CD4-positive, alpha-beta T cell treated with Interleukin-2 at 100 ng/mL for 4 hours (primary cell): ENCODE measurements at places on chromosomes 1 and 21.

- no peak for DNase-seq
These were observed 55.6 kb downstream of the SSX2IP start for GRCh38 chr1:84634536-84635205.

DNA sequence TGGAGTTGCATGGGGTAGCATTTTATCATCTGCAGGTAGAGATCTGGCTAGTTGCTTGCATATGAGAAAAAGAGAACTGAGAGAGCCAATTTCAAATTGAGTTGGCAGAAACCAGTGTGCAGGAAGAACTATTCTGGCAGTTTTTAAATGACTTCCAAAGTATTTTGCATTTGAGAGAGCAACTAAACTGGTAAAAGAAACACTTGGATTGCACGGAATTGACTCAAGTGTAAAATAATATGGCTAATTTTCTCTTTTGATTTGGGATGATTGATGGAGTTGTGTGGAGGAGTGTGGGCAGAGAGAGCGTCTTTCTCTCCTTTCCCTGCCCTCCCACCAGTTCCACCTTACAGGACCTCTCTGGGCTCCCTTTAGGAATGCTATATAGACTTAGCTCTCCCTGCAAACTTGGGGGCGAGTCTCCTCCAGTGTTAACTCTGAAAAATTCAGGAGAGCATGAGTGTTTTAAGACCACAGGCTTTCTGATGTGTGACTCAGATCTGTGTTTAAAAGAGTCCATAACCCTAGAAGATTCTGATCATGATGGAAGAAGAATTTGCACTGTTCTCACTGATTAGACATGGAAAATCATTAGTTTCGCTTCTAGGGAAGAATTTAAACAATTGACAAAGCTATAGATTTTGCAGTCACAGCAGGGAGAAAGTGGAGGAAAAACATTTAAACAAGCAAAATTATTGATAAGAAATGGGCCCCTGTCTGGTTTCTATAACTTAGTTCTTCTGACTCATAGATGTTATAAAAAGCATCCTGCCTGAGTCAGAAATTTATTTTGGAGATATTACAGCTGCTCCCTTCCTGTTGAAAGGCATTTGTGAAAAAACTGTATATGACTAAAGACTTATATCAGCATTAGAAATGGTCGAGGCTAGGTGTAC lies 24.9 kb upstream of the CTBS start:
- DNase-seq = no peak

DNA sequence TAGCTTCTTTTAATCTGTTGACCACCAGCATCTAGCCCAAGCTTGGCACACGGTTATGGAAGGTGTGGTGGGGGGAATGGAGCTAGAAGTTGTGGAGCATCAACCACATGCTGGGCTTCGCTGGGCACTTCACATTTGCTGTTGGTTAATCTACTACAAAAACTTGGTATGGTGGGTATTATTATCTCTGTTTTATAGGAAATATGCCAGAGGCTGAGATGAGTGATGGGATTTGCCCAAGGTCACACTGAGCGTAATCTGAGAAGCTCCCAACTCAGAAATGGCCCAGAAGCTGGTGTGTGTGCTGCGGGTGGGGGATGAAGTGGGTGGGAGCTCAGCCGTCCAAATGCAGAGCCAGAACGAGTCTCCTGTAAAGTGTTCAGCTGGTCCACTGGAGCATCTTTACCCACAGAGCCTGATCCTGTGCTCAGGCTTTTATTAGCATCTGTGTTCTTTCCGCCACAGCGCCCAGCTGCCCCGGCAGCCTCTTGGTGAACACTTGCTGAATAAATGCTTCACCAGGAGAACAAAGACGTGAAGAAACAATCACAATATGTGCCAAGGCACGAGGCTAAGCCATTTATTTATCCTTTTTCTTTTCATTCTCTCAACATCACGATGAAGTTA lies 98.6 kb upstream of the JUN start:
- DNase-seq = no peak

DNA sequence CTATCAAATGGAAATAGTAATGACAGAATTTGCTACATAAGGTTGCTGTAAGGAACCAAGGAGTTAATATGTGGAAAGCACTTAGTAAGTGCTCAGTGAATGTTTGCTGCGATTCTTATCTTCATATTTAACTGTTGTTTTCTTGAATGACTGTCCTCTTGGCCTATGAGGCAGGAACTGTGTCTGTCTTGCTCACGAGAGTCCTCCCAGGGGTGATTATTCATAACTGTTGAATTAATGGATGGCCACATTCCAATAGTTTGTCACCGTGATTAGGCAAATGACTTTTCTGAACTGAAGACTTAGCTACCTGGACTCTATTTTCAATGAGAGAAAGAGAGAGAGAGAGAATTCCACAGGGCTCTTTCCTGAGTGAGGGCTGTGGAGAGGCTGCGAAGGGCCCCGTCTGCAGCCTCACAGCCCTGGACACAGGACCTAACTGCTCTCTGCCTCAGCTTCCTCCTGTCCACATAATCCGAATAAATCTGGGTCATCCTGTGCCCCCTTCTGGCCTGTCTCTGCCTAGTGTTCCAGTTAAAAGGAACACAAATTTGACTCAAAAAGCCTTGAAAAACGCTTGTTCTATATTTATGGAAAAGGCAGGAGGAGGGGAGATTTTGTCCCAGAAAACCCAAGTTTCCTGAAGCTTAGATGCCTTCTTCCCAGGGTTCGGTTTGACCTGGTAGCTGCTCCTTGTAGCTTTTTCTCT lies 8.5 kb downstream of the EDN2 start:
- no peak for DNase-seq

DNA sequence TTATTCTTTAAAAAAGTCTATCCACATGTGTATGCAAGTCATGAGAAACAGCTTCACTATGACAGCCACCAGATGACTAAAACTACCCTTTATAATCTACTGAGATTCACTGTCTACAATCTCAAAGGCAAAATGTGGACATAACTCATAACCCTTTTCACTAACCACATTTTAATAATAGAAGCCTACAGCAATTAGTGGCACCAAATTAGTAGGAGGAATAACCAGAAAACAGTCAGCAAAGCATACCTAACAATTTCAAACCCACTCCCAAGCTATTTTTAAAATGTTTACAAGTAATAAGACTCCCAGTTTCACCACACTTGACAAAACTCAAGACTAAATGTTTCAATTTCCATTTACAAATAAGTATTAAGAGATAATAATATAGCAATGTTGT lies 442.9 kb downstream of the PTPRC start:
- no peak for DNase-seq

DNA sequence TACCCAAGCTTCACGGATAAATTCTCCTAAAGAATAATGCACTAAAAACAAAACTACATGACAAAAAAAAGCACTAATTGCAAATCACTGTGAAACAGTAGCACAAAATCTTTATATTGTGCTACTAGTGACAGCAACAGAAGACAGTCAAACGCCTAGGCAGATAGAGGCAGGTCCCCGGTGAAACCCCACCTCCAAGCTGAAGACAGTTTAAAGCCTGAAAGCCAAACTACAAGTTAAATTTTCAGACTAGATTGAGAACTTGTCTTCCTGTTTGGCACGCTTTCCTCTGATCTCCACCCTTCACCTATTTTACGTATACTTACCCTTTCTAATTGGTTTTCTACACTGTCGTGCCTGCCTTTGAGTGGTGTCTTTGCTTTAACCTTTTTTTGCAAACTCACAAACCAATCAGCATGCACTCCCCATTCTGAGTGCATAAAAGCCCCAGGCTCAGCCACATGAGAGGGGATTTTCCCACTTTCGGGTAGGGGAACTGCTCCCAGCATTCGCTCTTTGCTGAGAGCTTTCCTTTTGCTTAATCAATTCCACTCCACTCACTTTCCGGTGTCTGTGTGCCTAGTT lies 3.6 kb upstream of the BACH1 start:
- peak; percentile 62 for DNase-seq

GRCh38 chr1:154521695-154522094 lies 19.5 kb upstream of the SHE start:
- no peak for DNase-seq

GRCh38 chr1:16617114-16617631 lies 3.8 kb upstream of the NBPF1 start:
- DNase-seq = no peak
